ENCODE measurements at places on chromosomes 2 and 18. TPM values are rescaled to one million over a fixed set of nuclear protein-coding genes. Genes with fewer than 3 reads are reported as not detected.

KCNG3 gene
- total RNA-seq, result 14.6 TPM

ALK gene
- 6.5 TPM for total RNA-seq

CPO gene
- total RNA-seq, result 0.98 TPM

IL36A gene
- total RNA-seq, result not detected

RAB31 gene
- total RNA-seq, result 273 TPM

CNDP1 gene
- total RNA-seq, result 159 TPM

UGT1A9 gene
- total RNA-seq, result not detected

NMS gene
- total RNA-seq, result not detected

OTOS gene
- total RNA-seq, result 2.7 TPM

ZNG1B gene
- 33.9 TPM for total RNA-seq

IL37 gene
- total RNA-seq, result not detected

DTNA gene
- total RNA-seq, result 360 TPM

SULT1C4 gene
- total RNA-seq, result 9.4 TPM

ARL4C gene
- total RNA-seq, result 26.5 TPM

SLC4A5 gene
- total RNA-seq, result 7.7 TPM

AOX1 gene
- 0.97 TPM for total RNA-seq

C1QL2 gene
- 6.3 TPM for total RNA-seq

TMEM163 gene
- 22.8 TPM for total RNA-seq

EFHD1 gene
- total RNA-seq, result 76.0 TPM

PRKAG3 gene
- not detected for total RNA-seq

SLC14A1 gene
- 45.3 TPM for total RNA-seq

IL36B gene
- not detected for total RNA-seq

SCYGR4 gene
- total RNA-seq, result not detected

VIT gene
- 1.2 TPM for total RNA-seq

SAG gene
- 1.5 TPM for total RNA-seq

TLX2 gene
- total RNA-seq, result 1.9 TPM

CAPN14 gene
- total RNA-seq, result 1.00 TPM

ANKRD36B gene
- 85.0 TPM for total RNA-seq

FHOD3 gene
- 39.2 TPM for total RNA-seq

COL4A3 gene
- total RNA-seq, result 1.3 TPM

MFSD2B gene
- total RNA-seq, result 0.33 TPM

IL1RN gene
- total RNA-seq, result 1.6 TPM

CRYBA2 gene
- total RNA-seq, result 1.5 TPM

IL1F10 gene
- not detected for total RNA-seq

INPP5D gene
- 20.0 TPM for total RNA-seq

DOCK10 gene
- total RNA-seq, result 160 TPM

Measured in dorsolateral prefrontal cortex (tissue), 122 donors.